ENCODE measurements at places on chromosomes 13 and 19.

GRCh38 chr13:82717249-82717648 is 1165.0 kb downstream of the SLITRK1 start:
- no peak for DNase-seq

GRCh38 chr19:36136964-36137686 is 2.7 kb upstream of the CAPNS1 start:
- peak; percentile 76 for DNase-seq

GRCh38 chr13:92346046-92346445 is 880.6 kb upstream of the GPC6 start:
- no peak for DNase-seq

DNA sequence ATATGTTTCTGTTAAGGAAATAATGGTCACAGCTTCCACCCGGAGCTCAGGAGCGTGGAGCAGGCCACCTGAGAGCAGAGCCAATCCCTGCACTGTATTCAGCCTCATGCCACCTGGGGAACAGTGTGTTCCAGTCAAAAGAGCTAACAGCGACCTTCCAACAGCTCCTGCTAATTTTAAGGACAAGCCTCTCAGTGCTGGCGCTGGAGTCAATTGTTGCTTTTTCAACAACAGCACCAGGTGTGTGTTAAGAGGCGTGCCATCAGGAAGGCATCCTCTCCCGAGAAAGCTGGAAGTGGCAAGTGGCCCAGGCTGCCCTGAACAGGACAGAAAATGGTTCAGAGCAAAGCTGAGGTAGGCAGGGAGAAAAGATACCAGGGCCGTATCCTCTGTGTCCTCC is 102.0 kb downstream of the CACNA1A start:
- DNase-seq = no peak

- DNase-seq = no peak
These were observed 173.9 kb downstream of the URI1 start for GRCh38 chr19:30115947-30116346.

- DNase-seq = no peak
These were observed 655 bp upstream of the S1PR5 start for GRCh38 chr19:10517760-10518443.

DNA sequence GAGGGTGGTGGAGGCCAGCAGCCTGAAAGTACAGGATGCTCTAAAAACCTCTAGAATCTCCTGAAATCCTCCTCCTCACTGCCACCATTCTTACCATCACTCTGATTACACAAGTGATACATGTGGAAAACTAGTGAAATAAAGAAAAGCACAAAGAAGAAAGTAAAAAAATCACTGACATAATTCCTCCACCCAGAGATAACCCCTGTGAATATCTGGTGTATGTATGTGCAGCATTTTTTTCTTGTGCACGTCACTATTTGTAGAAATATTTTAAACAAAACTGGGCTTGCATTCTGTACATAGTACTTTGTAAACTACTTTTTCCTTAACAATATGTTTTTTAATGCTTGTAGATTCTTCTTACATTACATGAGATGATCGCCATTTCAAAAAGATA is 73.2 kb downstream of the CDADC1 start:
- DNase-seq = no peak

DNA sequence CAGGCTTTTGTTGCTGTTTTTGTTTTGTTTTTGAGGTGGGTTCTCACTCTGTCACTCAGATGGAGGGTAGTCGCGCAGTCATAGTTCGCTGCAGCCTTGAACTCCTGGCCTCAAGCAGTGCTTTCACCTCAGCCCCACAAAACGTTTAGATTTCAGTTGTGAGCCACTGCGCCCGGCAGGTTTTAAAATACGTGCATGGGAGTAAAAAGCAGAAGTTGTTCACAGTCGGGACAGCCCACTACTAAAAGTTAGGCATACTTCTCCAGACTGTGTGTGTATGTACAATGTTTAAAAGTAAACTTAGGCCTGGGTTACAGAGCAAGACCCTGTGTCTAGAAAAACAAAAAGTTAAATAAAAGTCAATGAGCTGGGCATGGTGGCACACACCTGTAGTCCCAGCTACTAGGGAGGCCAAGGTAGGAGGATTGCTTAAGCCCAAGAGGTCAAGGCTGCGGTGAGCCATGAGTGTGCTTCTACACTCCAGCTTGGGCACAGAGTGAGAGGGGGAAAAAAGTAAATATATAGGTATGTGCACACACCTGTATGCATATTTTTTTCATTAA is 6.1 kb downstream of the SAFB start:
- DNase-seq = no peak

- DNase-seq = no peak
These were observed 1.3 kb upstream of the SIGLEC9 start for GRCh38 chr19:51123381-51123800.

DNA sequence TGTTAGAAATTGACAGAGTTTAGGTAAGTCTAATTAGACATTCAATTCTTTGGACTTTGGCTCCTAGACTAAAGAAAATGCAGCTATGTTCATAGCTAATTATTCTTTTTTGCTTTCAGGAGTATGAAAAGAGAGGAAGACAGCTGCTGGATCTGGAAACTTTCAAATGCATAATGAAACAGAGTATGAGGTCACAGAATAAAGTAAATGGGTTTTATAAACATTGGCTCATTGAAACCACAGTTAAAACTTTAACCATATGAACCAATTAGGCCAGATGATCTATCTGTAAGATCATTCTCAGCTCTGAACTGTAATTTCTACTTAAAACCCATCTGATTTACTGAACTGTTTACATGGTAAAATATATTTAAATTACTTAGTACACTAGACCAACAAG is 82.7 kb downstream of the TEX26 start:
- no peak for DNase-seq

- DNase-seq = no peak
These were observed 9.6 kb downstream of the PRR22 start for GRCh38 chr19:5774921-5775320.

DNA sequence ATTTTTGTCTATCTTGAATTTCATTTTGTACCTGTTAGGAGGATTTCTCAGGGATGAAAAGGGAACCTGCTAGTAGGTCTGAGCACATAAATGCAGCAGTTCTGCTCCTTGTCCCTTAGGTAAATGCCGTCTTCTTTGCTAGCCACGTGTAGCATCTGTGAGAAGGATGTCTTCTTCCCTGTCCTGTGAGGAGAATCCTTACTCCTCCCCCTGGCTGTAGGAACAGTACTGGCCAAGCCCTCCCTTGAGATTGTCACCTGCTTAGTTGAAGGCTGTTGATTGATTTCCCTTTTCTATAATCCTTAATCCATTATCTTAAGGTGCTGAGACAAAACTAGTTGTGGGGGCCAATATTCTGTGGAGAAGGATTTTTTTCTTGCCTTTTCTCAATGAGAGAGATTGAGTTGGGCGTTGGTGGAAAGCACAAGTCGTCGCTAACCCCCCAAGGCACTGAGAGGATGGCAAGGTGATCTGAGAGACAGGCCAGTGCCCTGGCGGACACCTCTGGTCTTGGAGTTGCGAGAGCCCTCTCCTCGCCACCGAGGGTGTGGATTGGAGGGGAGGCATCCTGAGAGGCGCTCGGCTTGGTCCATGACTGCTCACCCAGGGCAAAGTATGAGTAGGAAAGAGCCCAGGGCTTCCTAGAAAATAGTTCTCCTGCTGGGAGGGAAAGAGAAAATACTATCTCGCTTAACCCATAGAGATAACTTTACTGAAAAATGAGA is 216.7 kb downstream of the ATP8A2 start:
- no peak for DNase-seq

GRCh38 chr13:111608556-111608955 is 288.1 kb downstream of the TEX29 start:
- DNase-seq = no peak

DNA sequence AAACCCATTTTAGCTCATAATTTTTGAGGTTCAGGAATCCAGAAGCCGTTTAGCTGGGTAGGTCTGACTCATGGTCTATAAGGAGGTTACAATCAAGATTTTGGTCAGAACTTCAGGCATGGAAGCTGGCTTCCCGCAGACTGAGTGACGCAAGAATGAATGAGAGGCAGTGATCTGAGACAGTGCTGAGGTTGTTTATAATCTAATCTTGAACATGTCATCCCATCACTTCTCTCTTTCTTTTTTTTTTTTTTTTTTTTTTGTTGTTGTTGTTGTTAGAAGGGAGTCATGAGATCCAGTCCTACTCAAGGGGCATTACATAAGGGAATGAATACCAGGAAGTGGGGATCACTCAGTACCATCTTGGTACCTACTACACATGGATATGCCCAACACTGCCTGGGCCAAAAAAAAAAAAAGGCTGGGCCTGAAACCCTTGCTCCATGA is 217.4 kb downstream of the DLEU7 start:
- DNase-seq = no peak

Data from NCI-H2029 treated with DMSO at 0.1 percent for 48 hours (cell line).